ENCODE measurements at places on chromosomes 2 and 18. TPM values are rescaled to one million over a fixed set of nuclear protein-coding genes. Genes with fewer than 3 reads are reported as not detected.

The DHRS9 gene
- 0.28 TPM for polyA plus RNA-seq

The TEKT4 gene
- 1.6 TPM for polyA plus RNA-seq

The ADRA2B gene
- 1.1 TPM for polyA plus RNA-seq

The NEU2 gene
- polyA plus RNA-seq = not detected

The GPAT2 gene
- 6.0 TPM for polyA plus RNA-seq

The SRD5A2 gene
- 0.05 TPM for polyA plus RNA-seq

The ZNF516 gene
- 50.9 TPM for polyA plus RNA-seq

The LOXL3 gene
- 9.9 TPM for polyA plus RNA-seq

The GPR55 gene
- polyA plus RNA-seq = 0.20 TPM

- DNase-seq = no peak
These were observed 137.2 kb downstream of the CELF4 start for GRCh38 chr18:37428288-37428974.

GRCh38 chr2:33108483-33109443, 162.0 kb downstream of the LTBP1 start:
- DNase-seq = peak; percentile 88

DNA sequence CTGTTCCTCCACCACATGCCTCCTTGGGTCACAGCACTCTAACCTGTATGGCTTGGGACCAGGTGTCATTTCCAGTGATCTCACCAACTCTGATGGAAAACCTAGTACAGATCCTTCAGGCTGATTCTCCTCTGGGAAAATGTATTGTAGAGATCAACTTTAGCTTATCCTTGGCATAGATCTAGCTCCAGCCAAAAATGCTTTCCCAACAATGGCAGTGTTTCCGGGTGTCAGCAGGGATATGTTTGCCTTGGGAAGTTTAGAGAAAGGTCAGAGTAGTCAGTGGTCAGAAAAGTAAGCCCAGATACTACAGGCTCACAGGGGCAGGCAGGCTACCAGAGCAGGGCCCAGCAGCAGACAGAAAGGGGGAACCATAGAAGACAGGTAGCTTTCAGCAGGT, 73.6 kb downstream of the CD8B2 start:
- no peak for DNase-seq

DNA sequence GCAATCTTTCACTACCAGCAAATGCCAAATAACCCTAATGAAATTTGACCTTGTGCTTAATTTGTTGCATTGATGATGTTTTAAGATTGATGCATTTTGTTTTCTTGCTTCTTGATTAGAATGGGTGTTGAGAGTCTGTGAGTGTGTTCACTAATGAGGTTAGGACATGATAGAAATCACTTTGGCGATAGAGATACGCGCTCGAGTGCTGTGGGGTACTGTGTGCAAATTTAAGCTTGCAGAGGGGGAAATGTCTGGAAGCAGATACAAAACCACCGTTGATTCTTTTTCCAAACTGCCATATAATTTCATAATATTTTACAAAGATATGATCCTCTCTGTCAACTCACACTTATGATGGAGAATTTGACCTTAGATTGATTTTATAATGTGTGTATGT, 200.9 kb downstream of the PIEZO2 start:
- DNase-seq = no peak

DNA sequence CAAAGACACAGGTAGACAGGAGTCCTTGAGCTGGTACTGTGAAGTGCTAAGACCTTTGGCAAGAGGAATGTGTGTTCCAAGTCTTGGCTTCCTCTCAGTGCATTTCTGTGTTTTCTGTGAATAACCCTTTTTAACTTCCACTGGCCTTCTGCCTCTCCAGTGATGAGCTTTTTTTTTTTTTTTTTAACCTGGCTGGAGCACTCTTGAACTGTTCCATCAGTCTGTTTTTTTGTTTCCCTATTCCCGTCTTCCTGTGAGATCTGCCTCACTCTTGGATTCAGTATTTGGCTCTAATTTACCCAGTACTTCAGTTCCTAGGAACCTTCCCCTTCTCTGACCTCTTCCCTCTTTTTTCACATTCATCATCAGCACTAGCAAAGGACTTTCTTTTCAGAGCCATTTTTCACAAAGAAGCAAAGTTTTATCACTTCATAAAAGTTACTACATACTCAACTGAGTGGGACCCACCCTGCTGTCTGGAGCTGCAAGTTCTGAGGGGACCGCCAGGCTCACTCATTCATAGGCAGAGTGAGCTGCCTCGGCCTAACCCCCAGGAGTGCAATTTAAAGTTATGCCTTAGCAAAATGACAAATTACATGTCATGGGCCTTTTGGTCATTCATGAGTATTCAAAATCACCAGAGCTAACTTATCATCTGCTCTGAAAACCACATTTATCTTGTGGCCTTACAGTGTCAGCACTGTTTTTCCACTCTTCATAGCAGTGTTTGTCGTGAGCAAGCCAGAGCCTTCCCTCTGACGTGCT, 126.9 kb upstream of the DAPL1 start:
- DNase-seq = no peak

DNA sequence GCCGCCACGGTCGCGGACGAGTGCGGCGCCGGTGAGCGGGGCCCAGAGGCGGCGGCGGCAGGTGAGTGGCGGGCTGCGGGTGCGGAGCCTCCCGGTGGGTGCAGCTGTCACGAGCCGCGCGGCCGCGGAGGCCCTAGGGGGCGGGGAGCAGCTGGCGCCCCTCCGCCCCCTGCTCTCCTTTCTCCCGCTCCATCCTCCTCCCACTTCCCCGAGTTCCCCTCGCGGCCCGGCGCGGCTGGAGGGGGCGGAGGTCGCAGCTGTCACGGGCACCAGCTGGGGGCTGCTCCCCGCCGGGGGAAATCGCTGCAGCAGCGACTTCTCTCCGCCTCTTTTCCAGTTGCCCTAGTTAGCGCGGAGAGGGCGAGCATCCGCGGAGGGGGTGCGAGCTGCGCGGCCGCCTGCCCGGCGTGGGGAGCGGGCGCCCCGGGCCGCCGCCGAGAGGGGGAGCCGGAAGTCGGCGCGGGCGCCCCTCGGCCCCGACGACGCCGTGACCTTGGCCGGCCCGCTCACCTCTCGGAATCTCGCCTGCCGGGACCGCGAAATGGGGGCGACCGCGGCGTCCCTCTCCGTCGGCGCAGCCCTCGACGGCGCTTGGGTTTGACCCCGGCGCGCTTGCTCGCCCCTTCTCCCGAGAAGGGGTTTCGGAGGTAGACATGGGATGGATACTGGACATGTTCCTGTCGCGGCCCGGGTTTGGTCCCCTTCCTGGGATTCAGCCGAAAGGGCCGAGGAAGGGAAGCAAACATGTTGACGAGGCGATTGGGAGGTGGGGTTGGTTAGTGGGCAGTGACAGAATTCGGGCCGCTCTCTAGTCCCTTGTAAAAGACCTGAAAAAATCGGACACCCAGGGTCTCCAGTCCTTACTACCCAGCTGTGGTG, 727 bp downstream of the NCOA1 start:
- peak; percentile 72 for DNase-seq

- no peak for DNase-seq
These were observed 1.5 kb downstream of the APCDD1 start for GRCh38 chr18:10455726-10456453.

DNA sequence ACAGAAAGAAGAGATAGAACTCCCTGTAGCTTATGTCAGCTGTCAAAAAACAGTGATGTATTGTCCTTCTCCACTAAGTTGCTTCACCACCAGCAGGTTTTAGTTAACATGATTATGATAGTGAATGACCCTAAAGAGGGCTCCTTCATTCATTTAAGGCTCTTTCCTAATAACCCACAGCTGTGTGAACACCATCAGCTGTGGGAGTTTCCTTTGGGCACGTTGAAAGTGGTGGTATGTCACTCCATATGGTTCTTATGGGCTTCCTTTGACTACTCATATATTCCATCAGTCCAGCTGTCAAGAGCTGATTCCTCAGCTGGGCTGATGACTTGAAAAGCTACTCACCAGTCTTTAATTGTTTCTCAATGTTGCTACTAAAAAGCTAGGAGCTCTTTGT, 210.3 kb downstream of the UBE2E3 start:
- DNase-seq = no peak

- DNase-seq = peak; percentile 83
These were observed 169.2 kb upstream of the NOSTRIN start for GRCh38 chr2:168633200-168633599.

- DNase-seq = no peak
These were observed 12.0 kb upstream of the SERTAD2 start for GRCh38 chr2:64665709-64666108.

- peak; percentile 74 for DNase-seq
These were observed 7.4 kb downstream of the CYB5A start for GRCh38 chr18:74284191-74284979.

GRCh38 chr2:149597050-149597667, 9.6 kb upstream of the MMADHC start:
- DNase-seq = no peak

GRCh38 chr18:25465152-25465732, 113.3 kb upstream of the ZNF521 start:
- no peak for DNase-seq

DNA sequence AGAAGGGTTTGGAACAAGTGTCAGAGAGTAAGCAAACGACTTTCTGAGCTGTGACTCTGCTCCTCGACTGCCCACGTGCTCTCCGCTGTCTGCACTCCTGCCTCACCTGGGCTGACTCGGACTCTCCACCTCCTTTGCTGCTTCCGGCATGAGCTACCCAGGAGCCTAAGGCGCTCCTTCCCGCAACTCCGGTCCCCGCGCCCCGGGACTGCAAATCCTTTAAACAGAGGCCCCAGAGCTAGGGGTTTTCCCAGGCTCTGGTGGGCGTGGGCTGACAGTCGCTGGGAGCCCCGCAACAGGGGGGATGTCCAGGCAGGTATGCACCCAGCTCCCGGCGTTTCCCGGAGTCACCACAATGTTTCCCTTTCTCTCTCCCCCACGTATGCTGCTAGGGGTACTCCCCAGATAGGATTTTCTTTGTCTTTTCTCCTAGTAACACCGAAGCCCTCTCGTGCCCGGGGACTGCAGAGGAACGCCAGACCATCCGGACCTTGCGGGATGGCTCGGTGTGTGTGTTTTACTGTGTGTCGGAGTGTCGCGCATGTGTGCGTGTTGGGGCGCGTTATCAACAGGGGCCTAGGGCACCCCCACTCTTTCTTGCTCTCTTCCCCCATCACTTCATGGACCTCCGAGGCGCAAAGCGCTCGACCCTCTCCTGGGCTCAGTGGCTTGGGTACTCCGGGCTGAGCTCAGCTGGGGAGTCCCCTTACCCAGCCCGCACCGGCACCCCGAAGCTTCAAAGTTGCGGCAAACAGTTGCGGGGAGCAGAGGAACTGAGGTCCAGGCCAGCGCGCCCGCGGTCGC, 691 bp upstream of the THSD7B start:
- no peak for DNase-seq

GRCh38 chr2:201258666-201259615, 1.4 kb upstream of the CASP8 start:
- peak; percentile 23 for DNase-seq

GRCh38 chr2:83071352-83071751, 1387.7 kb downstream of the SUCLG1 start:
- no peak for DNase-seq

- no peak for DNase-seq
These were observed 79.5 kb downstream of the EPB41L3 start for GRCh38 chr18:5464251-5464650.

DNA sequence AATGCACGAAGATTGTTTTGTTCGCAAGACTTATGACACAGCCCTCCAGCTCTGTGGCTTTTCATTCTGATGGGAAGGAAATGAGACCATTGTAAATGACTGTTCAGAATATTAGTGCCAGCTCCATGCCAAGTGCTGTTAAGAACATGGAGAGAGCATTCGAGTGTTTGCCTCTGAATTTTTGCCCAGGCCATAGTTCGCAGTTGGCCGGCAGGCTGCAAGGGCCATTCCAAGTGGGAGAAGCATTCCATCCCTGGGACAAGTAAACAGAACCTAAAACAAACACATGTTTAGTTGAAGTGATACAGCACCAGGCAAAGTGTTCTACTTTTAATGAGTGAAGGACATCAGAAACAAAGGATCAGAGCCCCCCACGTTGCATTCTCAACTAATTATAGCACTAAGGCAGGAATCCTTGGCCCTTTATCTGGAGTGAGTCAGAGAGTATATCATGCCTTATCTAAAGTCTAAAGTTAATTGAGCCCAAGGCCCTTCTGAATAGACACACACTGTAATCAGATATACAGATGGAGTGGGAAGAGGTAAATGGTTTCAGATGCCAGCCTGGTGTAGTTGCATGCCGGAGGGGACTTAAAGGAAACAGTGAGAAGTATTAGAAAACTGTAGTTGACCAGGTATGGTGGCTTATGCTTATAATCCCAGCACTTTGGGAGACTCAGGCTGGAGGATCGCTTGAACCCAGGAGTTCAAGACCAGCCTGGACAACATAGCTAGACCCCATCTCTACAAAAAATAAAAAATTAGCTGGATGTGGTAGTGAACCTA, 53.3 kb downstream of the NEDD4L start:
- DNase-seq = no peak

- no peak for DNase-seq
These were observed 9.6 kb downstream of the HAUS1 start for GRCh38 chr18:46113751-46114150.

GRCh38 chr2:230312638-230313037, 14.4 kb upstream of the SP140L start:
- DNase-seq = no peak

DNA sequence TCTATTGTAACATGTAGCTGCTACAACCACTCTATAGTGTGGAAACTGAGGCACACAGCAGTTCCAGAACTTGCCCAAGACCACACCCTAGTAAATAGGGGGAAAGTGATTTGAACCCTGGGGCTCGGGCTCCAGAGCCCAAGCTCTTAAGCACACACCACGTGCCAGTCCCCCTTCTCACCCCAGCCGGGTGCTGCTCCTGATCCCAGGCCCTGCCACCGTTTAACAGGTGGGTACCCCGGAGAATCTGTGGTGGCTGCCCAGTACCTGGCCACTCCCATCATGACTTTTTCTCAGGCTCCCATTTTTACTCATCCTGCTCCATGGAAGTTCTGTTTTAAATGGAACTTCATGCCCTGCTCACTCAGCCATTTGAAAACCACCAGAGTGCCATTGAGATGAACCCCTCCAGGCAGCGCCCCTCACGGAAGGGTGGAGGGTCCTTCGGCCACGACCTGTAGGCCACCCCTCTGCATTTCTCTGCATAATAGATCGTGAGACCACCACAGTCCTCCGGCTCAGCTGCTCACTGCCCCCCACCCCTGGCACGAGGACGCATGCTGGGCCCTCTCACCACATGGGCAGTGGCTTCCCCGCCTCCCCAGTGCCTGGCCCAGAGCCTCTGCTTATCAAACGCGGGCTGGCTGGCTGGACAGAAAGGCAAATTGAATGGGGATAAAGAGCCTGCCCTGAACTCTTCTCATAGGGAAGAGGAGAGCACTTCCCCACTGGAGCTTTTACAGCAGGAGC, 42.1 kb downstream of the TMEM37 start:
- DNase-seq = no peak

- no peak for DNase-seq
These were observed 19.8 kb downstream of the IWS1 start for GRCh38 chr2:127506510-127506909.

DNA sequence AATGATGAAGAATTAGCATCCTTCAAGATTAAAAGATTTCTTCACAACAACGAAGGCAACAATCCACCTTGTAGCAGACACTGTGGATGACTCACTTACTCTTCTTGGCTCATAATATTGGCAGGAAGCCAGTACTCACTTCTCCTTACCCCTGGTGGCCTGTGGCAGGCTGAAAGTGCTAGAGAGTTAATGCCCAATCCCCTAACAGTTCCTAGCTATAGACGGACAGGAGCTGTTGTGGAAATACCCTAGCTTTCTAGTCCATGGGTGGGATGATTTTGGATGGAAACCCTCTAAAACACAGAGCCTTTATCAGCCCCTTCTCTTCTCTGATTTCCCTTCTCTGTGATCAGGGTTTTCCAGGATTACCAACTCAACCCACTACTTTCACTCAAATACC, 128.6 kb upstream of the NYAP2 start:
- no peak for DNase-seq

GRCh38 chr2:30259827-30260679, 28.7 kb downstream of the LBH start:
- DNase-seq = no peak

All from right lung (tissue), 10 donors.